ENCODE measurements at places on chromosomes 4 and X.
A peak's percentile ranks its signal among the peaks of the same experiment; 100 is the strongest.

GRCh38 chr4:175424111-175424510, 388.0 kb downstream of the GPM6A start:
- DNase-seq: no peak

DNA sequence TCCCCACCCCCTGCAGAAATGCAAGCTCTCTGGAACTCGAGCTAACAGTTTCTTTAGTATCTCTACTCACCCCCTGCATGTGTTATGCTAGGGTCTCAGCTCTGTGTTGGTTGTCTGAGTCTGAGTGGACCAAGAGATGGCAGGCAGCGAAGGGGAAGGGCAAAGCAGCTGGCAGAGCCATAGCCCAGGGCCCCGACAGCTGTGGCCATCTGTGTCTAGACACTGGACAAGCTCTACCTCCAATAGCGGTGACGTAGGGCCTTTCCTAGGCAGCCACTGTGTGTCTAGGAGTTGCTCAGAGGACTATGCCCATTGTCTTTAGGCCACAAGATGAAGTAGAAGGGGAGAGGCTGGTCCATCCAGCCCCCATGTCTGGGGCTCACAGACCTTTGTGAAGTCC, 79.2 kb downstream of the EFNB1 start:
- no peak for DNase-seq

GRCh38 chr4:109295081-109295480, 7.4 kb downstream of the COL25A1 start:
- no peak for DNase-seq

DNA sequence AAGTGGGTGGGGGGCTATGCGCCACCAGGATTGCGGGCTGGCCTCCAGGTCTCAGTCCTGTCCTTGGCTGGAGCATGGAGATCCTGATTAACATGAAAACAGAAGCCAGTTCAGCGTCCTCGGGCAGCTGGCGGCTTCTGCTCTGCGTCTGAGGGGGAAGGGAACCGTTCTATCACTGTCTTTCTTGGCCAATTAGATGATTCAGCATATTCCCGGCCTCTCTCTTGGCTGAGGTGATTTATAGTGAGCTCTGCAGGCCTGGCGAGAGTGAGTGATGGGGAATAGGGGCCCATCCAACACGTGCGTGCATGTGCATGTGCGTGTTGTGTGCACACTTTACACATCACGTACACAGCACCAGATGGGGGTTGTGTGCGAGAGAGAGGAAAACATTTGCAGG, 145.8 kb upstream of the ATP6AP2 start:
- DNase-seq: peak; percentile 77

- peak; percentile 88 for DNase-seq
Observed at GRCh38 chr4:38099908-38100407, 139.8 kb downstream of the PTTG2 start.

GRCh38 chrX:131703646-131704045, 159.8 kb downstream of the OR13H1 start:
- DNase-seq: no peak

GRCh38 chr4:184444215-184444952, 30.0 kb downstream of the IRF2 start:
- peak; percentile 67 for DNase-seq

GRCh38 chrX:49063715-49064114, 4.9 kb downstream of the CCDC120 start:
- DNase-seq: no peak

DNA sequence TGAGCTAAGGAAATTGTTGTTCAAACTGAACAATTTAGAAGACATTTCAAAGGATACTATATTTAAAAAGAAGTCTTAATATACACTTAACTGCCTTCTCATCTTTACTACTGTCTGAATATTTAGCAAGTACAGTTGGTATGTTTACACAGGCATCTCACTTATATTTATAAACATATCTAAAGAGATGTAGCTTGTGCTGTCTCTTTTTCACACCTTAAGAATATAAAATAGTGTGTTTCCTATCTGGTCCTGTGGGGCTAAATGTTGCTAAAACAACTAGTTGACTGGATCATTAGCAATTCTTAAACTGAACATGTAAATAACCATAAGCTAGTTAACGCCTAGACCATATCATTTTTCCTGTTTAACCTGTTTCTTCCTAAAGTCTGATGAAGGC, 336.3 kb downstream of the PPP3CA start:
- no peak for DNase-seq

- DNase-seq: no peak
Observed at GRCh38 chrX:14590693-14591424, 61.5 kb downstream of the GLRA2 start.

GRCh38 chrX:115486510-115486909, 74.5 kb upstream of the PLS3 start:
- DNase-seq: no peak

- DNase-seq: no peak
Observed at GRCh38 chr4:18803781-18804180, 782.2 kb upstream of the LCORL start.

- no peak for DNase-seq
Observed at GRCh38 chrX:41971346-41971745, 48.0 kb upstream of the CASK start.

GRCh38 chrX:11740794-11741193, 17.2 kb upstream of the MSL3 start:
- DNase-seq: no peak

DNA sequence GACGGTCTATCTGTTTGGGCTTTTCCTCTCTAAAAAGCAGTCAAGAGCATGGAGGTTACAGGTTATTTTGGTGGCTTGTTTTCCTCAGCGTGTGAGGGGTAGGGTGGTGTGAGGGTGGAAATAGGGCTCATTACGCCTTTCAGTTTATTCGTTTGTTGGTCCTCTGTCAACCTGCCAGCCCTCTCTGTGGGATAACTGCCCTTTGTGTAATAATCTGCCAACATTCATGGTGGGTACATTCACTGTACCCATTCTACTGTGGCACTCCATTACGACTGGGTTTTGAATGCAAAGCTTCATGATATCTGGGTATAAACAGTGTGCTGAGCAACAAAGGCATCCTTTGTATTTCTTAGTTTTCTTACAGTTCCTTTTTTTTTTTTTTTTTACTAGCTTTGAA, 136.4 kb downstream of the ADGRL3 start:
- DNase-seq: no peak

DNA sequence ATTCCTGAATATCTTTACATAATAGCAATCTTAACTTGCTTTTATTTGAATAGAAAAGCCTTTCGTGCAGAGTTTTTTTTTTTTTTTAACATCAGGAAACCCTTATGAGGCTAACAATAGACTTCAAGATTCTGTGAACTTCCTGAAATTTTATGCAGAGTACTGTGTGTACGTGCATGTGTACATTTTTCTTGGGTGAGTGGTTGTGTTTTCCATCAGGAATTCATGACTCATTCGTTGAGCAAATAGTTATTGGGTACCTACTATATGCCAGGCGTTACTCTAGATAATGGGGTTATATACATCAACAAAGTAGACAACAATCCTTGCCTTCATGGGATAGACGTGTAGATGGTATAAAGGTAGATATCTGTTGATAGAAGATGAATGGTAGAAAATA, 59.1 kb downstream of the MRPL1 start:
- DNase-seq: peak; percentile 75

GRCh38 chrX:136662104-136662503, 14.1 kb downstream of the CD40LG start:
- no peak for DNase-seq

- no peak for DNase-seq
Observed at GRCh38 chr4:33386764-33387163, 2666.6 kb downstream of the PCDH7 start.

GRCh38 chrX:132378281-132378680, 110.6 kb downstream of the MBNL3 start:
- DNase-seq: no peak

DNA sequence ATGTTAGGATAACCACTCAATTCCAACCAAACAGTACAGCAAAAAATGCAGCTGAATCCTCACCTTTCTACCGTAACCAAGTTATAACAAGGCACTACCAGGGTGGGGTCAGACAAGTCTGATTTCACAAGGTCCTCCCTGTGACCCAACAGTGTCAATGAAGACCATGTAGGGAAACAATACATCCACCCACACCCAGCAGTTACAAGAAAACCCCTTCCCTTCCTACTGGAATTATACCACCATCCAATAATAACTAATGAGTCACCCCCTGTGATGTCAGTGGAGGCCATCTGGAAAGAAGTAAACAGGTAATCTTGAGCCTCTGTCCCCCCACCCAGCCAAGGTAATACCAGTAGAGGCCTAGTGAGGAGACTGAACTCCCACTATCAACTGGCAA, 117.6 kb downstream of the FGF16 start:
- no peak for DNase-seq

DNA sequence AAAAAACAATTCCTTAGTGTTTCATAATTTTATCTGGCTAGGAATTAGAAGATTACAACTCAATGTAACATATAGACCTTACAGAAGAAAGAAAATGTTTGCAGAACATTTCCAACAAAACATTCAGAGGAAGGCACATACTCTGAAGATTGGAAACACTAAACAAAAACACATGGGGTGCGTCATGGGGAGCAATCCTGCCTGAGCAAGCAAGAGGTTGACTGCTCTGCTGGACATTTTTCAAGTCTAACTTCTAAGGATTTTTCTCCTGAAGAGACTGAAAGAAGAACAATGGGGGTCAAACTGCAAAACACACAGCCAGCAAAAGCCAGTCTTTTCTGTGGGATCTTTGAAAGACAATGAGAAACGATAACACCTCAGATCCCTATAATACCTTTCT, 182.8 kb downstream of the GUCY2F start:
- DNase-seq: peak; percentile 3

GRCh38 chr4:22686141-22686540, 6.6 kb upstream of the GBA3 start:
- no peak for DNase-seq

DNA sequence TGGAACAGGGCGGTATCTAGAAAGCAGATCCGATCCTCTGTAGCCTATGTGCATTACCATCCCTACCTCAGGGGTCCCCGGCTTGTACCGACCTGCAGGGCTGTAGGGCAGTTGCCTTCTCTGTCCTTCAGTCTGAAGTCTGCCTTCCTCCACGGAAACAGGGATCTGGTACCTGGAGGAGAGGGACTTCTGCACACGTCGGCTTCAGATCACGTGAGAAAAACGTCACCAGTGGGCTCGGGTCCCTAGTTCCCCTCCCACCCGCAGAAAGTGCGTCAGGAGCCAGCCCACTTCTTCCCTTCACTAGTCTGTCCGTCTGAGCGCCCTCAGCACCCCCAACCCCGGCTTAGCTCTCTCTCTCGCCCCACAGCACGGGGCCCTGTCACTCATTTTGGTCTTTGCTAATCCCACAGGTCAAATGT, at the start of gene TCEAL5:
TCEAL5 (minus strand) TSS at position 170 of the 422 bp plus-strand sequence. CDS start 2,187 bp downstream, outside the sequence.
- DNase-seq: no peak

DNA sequence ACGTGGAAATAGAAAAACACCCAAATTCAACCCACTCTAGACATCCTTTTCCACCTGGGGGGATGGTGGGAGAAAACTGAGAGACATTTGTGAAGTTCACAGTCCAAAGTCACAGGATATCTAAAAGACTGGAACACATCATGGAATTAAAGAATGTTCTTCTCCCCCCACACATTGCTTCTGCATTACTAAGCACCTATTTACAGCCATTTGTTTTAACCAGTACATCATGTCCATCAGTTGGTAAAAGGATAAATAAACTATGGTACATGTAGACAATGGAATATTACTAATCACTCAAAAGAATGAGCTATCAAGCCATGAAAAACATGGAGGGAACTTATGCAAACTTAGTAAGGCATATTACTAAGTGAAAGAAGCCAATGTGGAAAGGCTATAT, 185.5 kb upstream of the ANXA10 start:
- DNase-seq: no peak

- no peak for DNase-seq
Observed at GRCh38 chr4:176660561-176660960, 132.2 kb downstream of the VEGFC start.

- DNase-seq: no peak
Observed at GRCh38 chrX:62839596-62839995, 511.5 kb downstream of the SPIN4 start.

GRCh38 chr4:96342196-96342595, 502.3 kb downstream of the PDHA2 start:
- no peak for DNase-seq

DNA sequence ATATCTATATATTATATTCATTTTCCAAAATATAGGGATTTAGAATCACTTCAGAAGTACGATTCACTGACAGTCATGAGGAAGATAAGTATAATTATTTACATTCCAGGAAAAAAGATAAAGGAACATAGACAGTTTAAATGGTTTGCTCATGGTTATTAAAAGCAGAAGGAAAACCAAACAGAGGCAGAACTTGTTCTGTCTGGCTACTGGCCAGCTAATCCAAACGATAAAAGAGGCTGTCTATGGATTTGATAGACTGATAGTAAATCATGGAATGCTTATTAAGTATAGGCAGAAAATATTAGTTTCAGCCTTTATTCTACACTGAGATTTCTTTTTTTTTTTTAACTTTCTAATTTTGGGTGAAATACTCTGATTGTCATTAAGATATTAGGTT, 50.2 kb downstream of the RPGR start:
- no peak for DNase-seq

DNA sequence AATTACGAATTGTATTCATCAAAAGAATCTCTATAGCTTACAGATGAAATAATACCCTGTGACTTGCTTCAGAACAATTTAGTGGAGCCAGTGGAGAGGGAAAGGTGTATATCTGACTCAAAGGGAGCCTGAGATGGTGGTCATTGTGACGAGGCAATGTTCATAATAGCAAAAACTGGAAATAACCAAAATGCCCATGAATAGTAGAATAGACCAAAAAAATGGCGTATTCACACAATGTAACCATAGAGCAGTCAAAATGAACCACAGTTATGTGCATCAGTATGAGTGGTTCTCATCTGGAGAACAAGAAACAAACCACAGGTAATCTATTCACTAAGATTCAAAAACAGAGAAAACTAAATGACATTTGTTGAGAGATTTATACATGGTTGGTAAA, 125.3 kb upstream of the CLNK start:
- DNase-seq: no peak

Data from fibroblast of skin of left biceps (primary cell).